ENCODE measurements at places on chromosomes 12 and 14. TPM values are rescaled to one million over a fixed set of nuclear protein-coding genes. Genes with fewer than 3 reads are reported as not detected.

The ADCY4 gene
- 0.53 TPM for total RNA-seq

The KCNJ8 gene
- total RNA-seq: 0.15 TPM

The KLRK1 gene
- not detected for total RNA-seq

The PPP2R5C gene
- 93.0 TPM for total RNA-seq

The IL31 gene
- total RNA-seq: not detected

The CLEC2D gene
- 2.3 TPM for total RNA-seq

The PABPN1 gene
- 331 TPM for total RNA-seq

The PRR4 gene
- 1.9 TPM for total RNA-seq

The NR4A1 gene
- 27.3 TPM for total RNA-seq

The GPD1 gene
- total RNA-seq: 0.70 TPM

The PAPLN gene
- 6.9 TPM for total RNA-seq

The PTCSC3 gene
- not detected for total RNA-seq

The ACRBP gene
- 1.3 TPM for total RNA-seq

The ABCB9 gene
- total RNA-seq: 4.6 TPM

The GYS2 gene
- total RNA-seq: not detected

The DTX1 gene
- 3.0 TPM for total RNA-seq

The CPNE6 gene
- not detected for total RNA-seq

The ZNF705A gene
- total RNA-seq: not detected

The SPTLC2 gene
- total RNA-seq: 32.6 TPM

The FSCB gene
- total RNA-seq: not detected

The TSPAN19 gene
- not detected for total RNA-seq

Data from H9 (cell line).